ENCODE measurements at places on chromosomes 6 and 20. TPM values are rescaled to one million over a fixed set of nuclear protein-coding genes. Genes with fewer than 3 reads are reported as not detected.
A peak's percentile ranks its signal among the peaks of the same experiment; 100 is the strongest.

DNA sequence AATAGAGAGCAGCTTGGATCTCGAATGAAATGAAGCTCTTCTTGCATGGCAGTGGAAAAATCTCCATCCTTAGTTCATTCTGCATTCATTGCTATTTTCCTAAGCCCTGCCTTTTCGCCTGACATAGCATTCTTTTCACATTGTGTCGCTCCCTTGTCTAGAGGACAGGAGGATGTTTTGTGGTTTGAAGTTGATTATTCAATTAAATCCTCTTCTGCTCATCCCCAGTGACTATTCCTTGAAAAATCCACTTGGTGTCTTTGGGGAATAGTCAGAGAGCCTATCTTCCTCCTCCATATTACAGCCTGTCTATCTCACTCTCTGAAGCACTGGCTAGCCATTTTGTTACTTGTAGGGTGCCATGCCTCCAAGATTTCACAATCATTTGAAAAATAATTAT is 161.2 kb downstream of the KLHL32 start:
- no peak overlapping the region for H3K27ac ChIP-seq
- H3K4me3 ChIP-seq: no peak overlapping the region
- no peaks in the 10 kb centered on the region for H3K36me3 ChIP-seq

GRCh38 chr6:168345266-168345665 is 25.7 kb upstream of the DACT2 start:
- no peak overlapping the region for H3K27ac ChIP-seq
- no peaks in the 10 kb centered on the region for H3K36me3 ChIP-seq
- no peak overlapping the region for H3K4me3 ChIP-seq
- no peak for DNase-seq
- H3K4me1 ChIP-seq: no peaks in the 10 kb centered on the region

- no peaks in the 10 kb centered on the region for H3K4me1 ChIP-seq
- H3K36me3 ChIP-seq: no peaks in the 10 kb centered on the region
- H3K27me3 ChIP-seq: peaks cover 12% of the 10 kb centered on the region
- no peak for DNase-seq
- no peak overlapping the region for H3K4me3 ChIP-seq
Measured at GRCh38 chr20:38657390-38657789, 55.8 kb downstream of the ARHGAP40 start.

DNA sequence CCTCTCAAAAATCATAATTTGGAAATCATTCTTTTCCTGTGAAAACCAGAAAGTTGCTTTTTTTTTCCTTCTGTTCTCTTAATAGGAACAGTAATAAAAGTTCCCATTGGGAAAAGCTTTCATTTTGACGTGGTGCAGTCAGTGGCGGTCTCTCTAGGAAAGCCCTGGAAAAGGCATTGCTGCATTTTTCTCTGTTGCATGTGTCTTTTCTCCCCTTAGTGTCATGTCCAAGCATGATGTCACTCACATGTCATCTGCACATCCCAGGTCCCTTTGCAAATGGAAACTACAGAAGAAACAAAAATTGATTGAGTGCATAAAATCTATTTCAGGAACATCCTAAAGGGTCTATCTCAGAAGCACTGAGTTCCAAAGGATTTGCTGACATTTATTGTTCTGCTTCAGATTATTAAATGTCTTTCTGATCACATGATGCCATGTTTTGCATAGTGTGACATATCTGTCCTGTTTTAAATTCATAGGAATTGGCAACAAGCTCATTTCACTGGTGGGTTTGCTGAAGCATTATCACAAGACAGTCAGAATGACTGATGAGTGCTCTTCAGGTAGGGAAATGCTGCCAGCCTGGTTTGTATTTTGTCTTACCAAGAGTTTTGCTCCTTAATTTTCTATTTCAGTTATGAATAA is 208.7 kb downstream of the SOX4 start:
- peaks cover 3% of the 10 kb centered on the region for H3K4me1 ChIP-seq
- H3K36me3 ChIP-seq: no peaks in the 10 kb centered on the region
- no peak for DNase-seq
- H3K27me3 ChIP-seq: no peaks in the 10 kb centered on the region

GRCh38 chr20:4885877-4886276 is 115.4 kb downstream of the SLC23A2 start:
- no peaks in the 10 kb centered on the region for H3K36me3 ChIP-seq
- no peaks in the 10 kb centered on the region for H3K4me1 ChIP-seq
- H3K27me3 ChIP-seq: no peaks in the 10 kb centered on the region
- no peak for DNase-seq
- no peak overlapping the region for H3K4me3 ChIP-seq
- H3K27ac ChIP-seq: no peak overlapping the region

Gene CTAGE9
- polyA plus RNA-seq: not detected

- no peaks in the 10 kb centered on the region for H3K27me3 ChIP-seq
- H3K4me1 ChIP-seq: peaks cover 12% of the 10 kb centered on the region
- peak overlapping the region; percentile 2 for H3K27ac ChIP-seq
Measured at GRCh38 chr6:144647406-144647964, 362.4 kb downstream of the UTRN start.

GRCh38 chr20:16576219-16576618 is 3.0 kb upstream of the KIF16B start:
- no peak overlapping the region for H3K27ac ChIP-seq
- H3K36me3 ChIP-seq: no peaks in the 10 kb centered on the region
- H3K4me1 ChIP-seq: peaks cover 13% of the 10 kb centered on the region
- H3K4me3 ChIP-seq: no peak overlapping the region
- DNase-seq: no peak
